CD4-positive, alpha-beta T cell treated with Interleukin-15 for 4 hours (primary cell): ENCODE measurements at places on chromosomes 6 and 20.

GRCh38 chr20:24456398-24456781 lies 13.0 kb upstream of the SYNDIG1 start:
- no peak for DNase-seq

DNA sequence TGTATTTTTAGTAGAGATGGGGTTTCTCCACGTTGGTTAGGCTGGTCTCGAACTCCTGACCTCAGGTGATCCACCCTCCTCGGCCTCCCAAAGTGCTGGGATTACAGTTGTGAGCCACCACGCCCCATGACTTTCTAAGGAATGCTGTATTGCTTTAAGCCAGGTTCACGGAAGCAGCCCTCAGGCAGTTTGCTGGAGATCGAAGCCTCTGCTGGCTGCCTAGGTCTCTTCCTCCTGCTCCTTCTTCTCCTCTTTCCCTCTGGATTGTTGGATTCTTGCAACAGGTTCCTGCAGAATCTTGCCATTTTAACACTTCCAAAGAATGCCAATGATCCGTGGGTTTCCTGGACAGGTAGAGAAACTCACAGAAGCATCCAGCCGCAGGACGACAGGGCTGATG lies 29.3 kb upstream of the B4GALT5 start:
- no peak for DNase-seq

- DNase-seq: no peak
Measured at GRCh38 chr6:13488015-13488895, 855 bp upstream of the GFOD1 start.

DNA sequence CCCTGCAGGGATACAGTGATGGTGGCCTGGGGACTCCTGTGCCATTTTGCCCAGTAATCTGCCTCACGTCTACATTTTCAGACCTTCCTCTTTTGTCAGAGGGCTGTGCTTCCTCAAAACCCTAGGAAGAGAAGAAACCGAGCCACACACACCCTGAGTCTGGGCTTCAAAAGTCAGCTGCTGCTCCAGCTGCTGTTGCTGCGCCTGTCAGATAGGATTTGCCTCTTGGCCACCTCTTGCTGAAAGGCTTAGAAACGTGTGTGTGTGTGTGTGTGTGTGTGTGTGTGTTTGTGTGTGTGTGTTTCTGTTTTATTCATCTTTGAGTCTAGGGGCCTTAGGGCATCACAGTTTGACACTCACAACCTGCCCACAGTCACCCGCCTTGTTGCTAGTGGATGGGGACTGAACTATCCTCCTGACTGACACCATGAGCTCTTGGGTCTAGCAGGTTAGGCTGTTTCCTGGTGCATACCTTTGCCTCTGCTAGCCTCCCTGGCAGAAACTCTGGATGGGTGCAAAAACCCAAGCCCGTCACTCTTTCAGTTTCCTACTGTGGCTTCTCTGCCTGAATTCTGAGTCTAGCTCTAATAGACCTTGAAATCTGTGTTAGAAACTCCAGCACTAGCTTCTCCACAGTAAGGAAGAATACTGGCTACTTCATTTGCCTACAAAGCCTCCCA lies 94.9 kb upstream of the CEP85L start:
- DNase-seq: no peak

DNA sequence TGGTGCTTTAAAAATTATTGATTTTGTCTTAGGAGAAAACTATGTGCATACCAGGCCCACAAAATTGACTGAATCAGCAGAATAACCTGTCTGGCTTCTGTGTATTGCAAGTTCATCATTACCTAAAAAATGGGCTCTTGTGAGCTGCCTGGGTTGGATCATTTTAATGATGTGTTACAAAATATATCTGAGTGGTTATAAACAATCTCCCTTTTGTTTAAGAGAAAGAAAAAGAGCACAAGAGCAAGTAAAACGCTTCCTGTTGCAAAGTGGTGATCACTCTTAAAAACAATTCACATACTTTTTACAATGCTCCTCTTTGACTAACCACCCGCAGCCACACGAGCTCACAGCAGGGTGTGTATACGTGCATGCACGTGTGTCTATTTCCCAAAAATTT lies 335.1 kb downstream of the HDGFL1 start:
- no peak for DNase-seq

GRCh38 chr6:109194880-109195279 lies 99.6 kb downstream of the CEP57L1 start:
- no peak for DNase-seq

DNA sequence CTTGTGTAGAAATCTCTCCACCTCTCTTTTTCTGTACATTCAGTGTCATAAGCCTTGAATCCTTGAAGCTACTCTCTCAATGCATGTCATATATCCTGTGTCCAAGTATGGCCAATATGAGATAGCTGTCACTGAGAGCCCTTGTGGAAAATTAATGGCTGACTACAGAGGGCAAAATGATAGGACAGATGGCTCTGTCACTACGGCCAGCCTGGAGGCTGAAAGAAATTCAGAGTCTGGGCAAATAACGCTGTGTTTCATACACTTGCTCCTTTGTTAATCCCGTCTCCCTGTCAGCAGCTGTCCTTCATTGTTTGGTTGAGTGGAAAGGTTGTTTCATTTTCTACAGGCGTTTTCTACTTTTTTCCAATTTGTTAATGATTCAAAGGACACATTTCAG lies 70.4 kb upstream of the VGLL2 start:
- DNase-seq: no peak

DNA sequence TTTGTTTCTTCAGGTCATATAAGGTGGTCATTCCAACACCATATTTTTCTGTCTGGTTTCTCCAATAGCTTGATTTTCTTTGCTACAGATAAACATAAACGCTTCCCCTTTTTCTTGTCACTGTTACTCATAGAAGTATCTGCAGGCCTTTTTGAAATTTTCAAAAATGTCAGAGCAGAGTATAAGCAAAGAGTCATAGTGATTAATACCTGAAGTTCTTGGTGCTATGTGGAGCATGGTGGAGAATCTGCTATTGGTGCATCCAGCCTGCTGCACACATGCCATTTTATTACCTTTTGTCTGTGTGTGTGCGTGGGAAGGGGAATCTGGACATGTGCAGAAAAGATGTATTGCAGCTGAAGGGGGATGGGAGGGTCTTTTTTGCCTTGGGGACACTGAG lies 19.7 kb downstream of the STX11 start:
- DNase-seq: no peak

DNA sequence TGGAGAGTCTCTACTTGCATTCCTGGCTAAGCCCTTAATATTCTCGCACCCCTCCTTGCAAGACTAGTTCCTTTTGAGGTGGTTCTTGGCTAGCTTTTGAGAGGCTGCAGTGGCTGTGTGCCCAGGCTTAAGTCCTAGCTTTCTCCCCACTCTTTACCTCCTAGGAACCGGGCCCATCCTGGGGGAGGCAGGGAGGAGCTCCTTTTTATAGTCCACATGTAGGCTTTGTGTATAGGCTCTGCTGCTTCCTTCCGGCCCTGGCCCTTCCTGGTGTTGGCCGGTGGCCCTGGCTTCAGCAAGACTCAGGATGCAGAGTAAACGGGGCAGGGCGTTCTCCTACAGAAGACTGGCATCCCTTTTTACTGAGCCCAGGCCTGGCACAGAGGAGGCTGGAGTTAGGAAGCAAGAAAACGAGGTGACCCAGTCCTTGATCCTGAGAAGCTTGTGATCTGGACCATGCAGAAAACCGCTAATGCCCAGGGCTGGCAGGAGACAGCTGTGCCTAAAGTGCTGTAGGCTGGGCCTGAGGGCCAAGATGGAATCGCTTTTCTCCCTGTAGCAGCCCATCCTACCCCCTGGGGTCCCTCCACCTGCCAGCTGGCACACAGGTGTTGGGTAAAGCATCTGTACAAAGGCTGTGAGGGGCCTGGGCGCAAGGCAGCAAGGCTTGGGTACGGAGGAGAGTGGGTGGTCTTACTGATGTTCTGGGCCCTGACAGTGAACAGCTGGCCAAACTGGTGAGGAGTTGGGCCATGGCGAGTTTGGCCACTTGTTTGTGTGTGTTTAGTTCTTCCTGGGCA lies 8.7 kb downstream of the PLCG1 start:
- no peak for DNase-seq

- no peak for DNase-seq
Measured at GRCh38 chr6:150445486-150445885, 76.7 kb downstream of the IYD start.

DNA sequence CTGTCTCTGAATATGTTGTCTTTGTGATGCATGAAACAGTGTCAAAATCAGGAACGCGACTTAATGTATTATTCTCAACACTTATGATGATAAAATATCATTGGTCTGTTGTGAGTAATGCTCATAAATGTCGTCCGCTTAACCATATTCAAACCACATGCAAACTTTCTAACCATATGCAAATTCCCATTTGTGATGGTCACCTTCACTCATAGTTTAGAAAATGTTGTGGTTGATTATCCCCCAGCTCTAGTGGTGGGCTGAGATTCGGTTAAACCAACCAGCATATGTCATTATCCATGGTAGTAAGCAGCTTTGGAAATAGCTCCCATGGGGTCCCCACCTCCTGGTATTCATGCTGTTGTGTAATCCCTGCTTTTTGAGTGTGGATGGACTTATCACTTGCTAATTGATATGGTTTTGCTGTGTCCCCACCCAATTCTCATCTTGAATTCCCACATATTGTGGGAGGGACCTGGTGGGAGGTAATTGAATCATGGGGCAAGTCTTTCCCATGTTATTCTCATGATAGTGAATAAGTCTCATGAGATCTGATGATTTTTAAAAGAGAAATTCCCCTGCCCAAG lies 360.0 kb upstream of the TSHZ2 start:
- no peak for DNase-seq

- no peak for DNase-seq
Measured at GRCh38 chr20:63261060-63261794, 7.0 kb upstream of the NKAIN4 start.

- DNase-seq: peak; percentile 72
Measured at GRCh38 chr6:157273756-157274470, 49.4 kb downstream of the TMEM242 start.

DNA sequence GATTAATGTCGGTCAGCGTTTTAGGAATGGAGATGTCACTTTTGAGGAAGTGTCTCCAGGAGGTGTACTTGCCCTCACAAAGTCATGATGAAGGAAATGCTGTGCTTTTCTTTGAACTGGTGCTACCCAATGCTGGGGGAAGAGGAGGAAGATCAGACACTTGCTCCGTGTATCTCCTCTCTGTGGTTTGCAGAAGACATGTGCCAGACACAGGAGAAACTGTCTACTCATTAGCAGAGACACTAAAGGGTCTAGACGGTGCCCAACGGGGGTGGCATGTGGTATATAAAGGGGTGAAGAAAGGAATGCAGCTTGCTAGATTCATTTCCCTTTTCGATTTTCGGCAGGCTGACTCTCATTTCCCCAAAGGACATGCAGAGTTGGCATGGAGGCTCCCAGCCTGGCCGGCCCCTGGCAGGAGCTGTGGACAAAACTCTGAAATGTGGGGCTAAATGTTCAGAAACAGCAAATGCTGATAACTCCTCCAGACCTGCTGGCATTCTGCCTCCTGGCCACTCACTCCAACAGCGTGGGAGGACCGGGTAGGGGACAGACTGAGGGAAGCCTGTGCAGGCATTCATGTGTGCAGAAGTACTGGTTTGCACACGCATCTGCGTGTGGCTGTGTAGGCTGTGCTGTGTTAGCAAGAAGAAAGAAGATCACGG lies 59.6 kb upstream of the QKI start:
- DNase-seq: no peak

- DNase-seq: no peak
Measured at GRCh38 chr6:74942130-74942529, 263.7 kb downstream of the COL12A1 start.

DNA sequence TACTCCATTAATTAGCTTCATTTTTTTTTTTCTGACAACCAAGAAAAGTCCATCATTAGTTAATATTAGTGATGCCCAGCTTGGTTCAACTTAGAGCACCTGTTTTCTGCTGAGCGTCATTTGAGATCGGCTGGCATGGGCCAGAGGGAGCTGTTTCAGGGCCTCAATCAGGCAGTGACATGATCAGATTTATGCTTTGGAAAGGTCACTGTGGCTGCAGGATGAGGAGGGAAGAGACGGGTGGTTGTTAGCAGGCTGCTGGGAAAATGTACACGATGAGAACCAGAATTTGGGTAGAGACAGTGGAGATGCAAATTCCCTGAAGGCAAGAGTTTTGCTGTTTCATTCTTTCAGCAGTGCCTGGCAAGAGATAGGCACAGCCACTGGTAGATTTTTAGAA lies 4.4 kb upstream of the STX16 start:
- DNase-seq: no peak
